ENCODE measurements at places on chromosomes 16 and 17. TPM values are rescaled to one million over a fixed set of nuclear protein-coding genes. Genes with fewer than 3 reads are reported as not detected.

The DHRS7C gene
- total RNA-seq = not detected

- no peak for DNase-seq
- H3K4me3 ChIP-seq = no peak overlapping the region
- no peaks in the 10 kb centered on the region for H3K36me3 ChIP-seq
- no peaks in the 10 kb centered on the region for H3K27me3 ChIP-seq
- no peak overlapping the region for H3K27ac ChIP-seq
- no peaks in the 10 kb centered on the region for H3K4me1 ChIP-seq
Observed at GRCh38 chr16:72517154-72517553, 345.2 kb upstream of the PMFBP1 start.

The TSPAN10 gene
- total RNA-seq = 0.91 TPM

The CDK3 gene
- 6.2 TPM for total RNA-seq

The STH gene
- total RNA-seq = not detected

The MFSD6L gene
- not detected for total RNA-seq
